ENCODE measurements at places on chromosomes 12 and 14. TPM values are rescaled to one million over a fixed set of nuclear protein-coding genes. Genes with fewer than 3 reads are reported as not detected.

DNA sequence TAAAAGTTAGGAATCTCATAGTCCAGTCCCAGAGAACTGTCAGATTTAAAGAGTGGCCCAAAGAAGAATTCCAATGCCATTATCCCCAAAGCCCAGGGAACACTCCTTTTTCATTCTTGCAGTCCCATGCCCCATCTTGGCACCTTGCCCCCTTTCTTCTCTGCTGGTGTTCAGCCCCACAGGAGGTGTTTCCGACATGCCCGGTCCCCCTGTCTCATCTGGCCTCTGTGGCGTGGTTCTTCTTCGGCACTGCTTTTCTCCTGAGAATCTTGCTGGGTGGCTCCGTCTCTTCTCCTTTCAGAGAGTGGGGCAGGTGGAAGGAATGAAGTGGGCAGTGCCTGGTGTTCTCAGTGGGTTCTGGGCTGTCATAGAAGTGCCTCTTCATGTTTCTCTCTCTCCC lies 64.7 kb downstream of the VCPKMT start:
- H3K27me3 ChIP-seq: no peaks in the 10 kb centered on the region
- H3K4me3 ChIP-seq: no peak overlapping the region

OR4Q3 gene
- not detected for total RNA-seq

GRCh38 chr12:10365696-10366405 lies 24.0 kb downstream of the KLRK1 start:
- H3K27me3 ChIP-seq: no peaks in the 10 kb centered on the region
- H3K27ac ChIP-seq: peak overlapping the region; percentile 88
- peak overlapping the region; percentile 77 for H3K4me3 ChIP-seq
- DNase-seq: no peak
- peaks cover 10% of the 10 kb centered on the region for H3K4me1 ChIP-seq

DNA sequence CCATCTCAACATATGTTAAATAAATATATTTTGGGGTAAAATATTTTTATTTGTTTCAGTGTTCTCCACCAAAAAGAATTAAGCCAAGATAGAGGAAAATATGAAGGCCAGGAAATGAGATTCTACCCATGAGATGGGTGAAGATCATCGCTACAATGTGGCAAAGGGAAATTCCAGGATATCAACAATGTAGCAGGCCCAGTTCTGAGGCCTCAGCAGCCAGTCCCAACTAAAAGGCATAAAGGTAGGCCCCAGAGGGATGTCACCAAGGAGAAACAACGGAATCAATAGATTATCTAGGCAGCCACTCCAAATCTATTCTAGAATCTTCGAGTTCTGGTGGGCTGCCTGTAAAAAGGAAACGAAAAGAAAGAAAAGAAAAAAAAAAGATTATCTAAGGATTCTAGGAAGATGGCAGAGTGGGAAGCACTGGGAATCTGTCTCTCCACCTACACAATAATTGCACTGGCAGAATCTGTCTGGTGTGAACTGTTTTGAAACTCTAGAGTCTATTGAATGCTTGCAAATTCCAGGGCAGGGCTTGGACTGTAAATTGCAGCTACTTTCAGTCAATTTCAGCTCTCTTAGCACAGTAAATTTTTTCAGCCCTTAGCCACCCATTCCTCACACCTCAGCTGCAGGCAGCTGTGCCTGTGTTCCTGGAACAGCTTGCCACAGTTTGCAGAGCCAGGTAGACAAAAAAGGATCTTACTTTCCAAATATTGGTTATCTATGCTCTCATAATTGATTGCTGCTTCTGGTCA lies 33.1 kb upstream of the MMP19 start:
- no peaks in the 10 kb centered on the region for H3K27me3 ChIP-seq
- H3K4me3 ChIP-seq: no peak overlapping the region
- DNase-seq: no peak
- H3K4me1 ChIP-seq: no peaks in the 10 kb centered on the region
- no peaks in the 10 kb centered on the region for H3K36me3 ChIP-seq
- H3K27ac ChIP-seq: no peak overlapping the region

- H3K27ac ChIP-seq: no peak overlapping the region
- H3K4me1 ChIP-seq: peaks cover 3% of the 10 kb centered on the region
- H3K36me3 ChIP-seq: no peaks in the 10 kb centered on the region
- H3K27me3 ChIP-seq: no peaks in the 10 kb centered on the region
These were observed 141.3 kb downstream of the SMOC1 start for GRCh38 chr14:70020352-70021170.

STAB2 gene
- not detected for total RNA-seq

DNA sequence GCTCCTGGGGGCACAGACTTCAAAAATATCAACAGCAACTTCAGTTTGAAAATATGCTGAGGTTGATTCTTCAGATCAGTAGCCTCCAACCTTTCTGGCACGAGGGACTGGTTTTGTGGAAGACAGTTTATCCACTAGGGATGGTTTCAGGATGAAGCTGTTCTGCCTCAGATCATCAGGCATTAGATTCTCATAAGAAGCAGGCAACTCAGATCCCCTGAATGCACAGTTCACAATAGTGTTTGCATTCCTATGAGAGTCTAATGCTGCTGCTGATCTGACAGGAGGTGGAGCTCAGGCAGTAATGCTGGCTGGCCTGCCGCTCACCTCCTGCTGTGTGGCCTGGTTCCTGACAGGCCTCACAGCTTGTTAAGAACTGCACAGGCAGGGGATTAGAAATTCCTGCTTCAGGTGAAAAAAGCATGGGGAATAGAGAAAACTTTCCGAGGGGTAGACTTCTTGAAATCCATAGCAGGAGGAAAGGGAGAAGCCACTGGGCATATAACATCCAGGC lies 12.8 kb downstream of the EPYC start:
- H3K27ac ChIP-seq: no peak overlapping the region
- H3K4me1 ChIP-seq: no peaks in the 10 kb centered on the region
- H3K4me3 ChIP-seq: no peak overlapping the region
- DNase-seq: no peak
- no peaks in the 10 kb centered on the region for H3K36me3 ChIP-seq

- no peaks in the 10 kb centered on the region for H3K27me3 ChIP-seq
- H3K4me3 ChIP-seq: no peak overlapping the region
- H3K4me1 ChIP-seq: no peaks in the 10 kb centered on the region
- no peak overlapping the region for H3K27ac ChIP-seq
These were observed 26.6 kb downstream of the UBE3B start for GRCh38 chr12:109504068-109504467.

- no peaks in the 10 kb centered on the region for H3K36me3 ChIP-seq
- H3K4me3 ChIP-seq: no peak overlapping the region
- DNase-seq: no peak
- H3K27ac ChIP-seq: no peak overlapping the region
- no peaks in the 10 kb centered on the region for H3K27me3 ChIP-seq
- H3K4me1 ChIP-seq: no peaks in the 10 kb centered on the region
These were observed 53.6 kb upstream of the BCL11B start for GRCh38 chr14:99325591-99325990.

GRCh38 chr14:39734306-39734705 lies 302.1 kb upstream of the FBXO33 start:
- H3K27ac ChIP-seq: no peak overlapping the region
- no peaks in the 10 kb centered on the region for H3K36me3 ChIP-seq
- no peaks in the 10 kb centered on the region for H3K4me1 ChIP-seq
- DNase-seq: no peak

DNA sequence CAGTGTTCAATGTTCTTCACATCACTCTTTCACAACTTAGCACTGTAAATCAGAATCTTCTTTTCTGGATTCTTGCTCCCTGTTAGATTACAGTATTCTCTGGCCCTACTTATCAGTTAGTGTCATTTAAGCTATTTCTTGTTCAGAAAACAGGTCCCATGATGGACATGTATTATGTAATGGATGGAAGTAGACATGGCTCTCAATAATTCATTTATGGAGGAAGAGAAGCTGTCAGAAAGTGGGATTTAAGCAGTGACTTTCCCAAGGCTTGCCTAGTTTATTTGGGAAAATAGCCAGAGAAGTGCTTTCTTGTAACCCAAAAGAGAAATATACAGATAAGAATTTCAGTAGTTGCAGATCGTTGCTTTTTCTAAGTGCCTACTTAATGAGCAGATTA lies 1.6 kb downstream of the ERC1 start:
- no peaks in the 10 kb centered on the region for H3K36me3 ChIP-seq
- peaks cover 21% of the 10 kb centered on the region for H3K4me1 ChIP-seq
- no peaks in the 10 kb centered on the region for H3K27me3 ChIP-seq
- H3K27ac ChIP-seq: peak overlapping the region; percentile 98
- no peak for DNase-seq

DNA sequence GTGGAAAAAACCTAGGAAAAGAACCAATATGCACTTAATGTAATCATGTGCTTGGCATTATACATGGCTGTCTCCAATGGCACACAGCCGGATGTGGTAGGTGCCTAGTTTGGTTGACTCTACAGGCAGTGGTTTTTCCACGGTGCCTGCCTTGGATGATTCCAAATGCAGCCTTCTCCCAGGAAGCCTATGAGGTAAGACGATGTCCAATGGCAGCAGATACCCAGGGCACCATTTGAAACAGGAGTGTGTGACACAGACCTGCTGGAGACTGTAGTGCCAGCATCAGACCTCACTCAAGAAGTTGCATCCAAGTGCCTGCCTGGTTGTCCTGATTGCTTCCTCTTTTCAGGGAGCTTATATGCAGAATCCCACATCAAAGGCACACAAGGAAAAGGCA lies 88.0 kb upstream of the VASH1 start:
- no peaks in the 10 kb centered on the region for H3K4me1 ChIP-seq
- no peak for DNase-seq
- H3K4me3 ChIP-seq: no peak overlapping the region
- H3K36me3 ChIP-seq: no peaks in the 10 kb centered on the region
- H3K27ac ChIP-seq: no peak overlapping the region

- H3K36me3 ChIP-seq: no peaks in the 10 kb centered on the region
- H3K27ac ChIP-seq: no peak overlapping the region
- H3K4me1 ChIP-seq: no peaks in the 10 kb centered on the region
- H3K4me3 ChIP-seq: no peak overlapping the region
These were observed 203.1 kb downstream of the CALM1 start for GRCh38 chr14:90599748-90600507.

GRCh38 chr12:107779077-107779831 lies 4.8 kb downstream of the ASCL4 start:
- no peak overlapping the region for H3K4me3 ChIP-seq
- no peaks in the 10 kb centered on the region for H3K27me3 ChIP-seq
- DNase-seq: no peak
- peaks cover 3% of the 10 kb centered on the region for H3K4me1 ChIP-seq
- no peak overlapping the region for H3K27ac ChIP-seq

Measured in ascending aorta (tissue), 2 donors.